ENCODE measurements at places on chromosomes 7 and 10. TPM values are rescaled to one million over a fixed set of nuclear protein-coding genes. Genes with fewer than 3 reads are reported as not detected.

Gene CPA2
- not detected for total RNA-seq

Gene CLEC2L
- total RNA-seq, result not detected

Gene CPA5
- total RNA-seq, result not detected

Gene SNCG
- total RNA-seq, result 43.1 TPM

Gene FLNC
- total RNA-seq, result 133 TPM

Gene LBX1
- not detected for total RNA-seq

Gene HSPA12A
- 0.13 TPM for total RNA-seq

Gene ANKRD1
- total RNA-seq, result 1,189 TPM

Gene NAT16
- not detected for total RNA-seq

Gene TMEM196
- not detected for total RNA-seq

Gene OR2A42
- under 0.01 TPM for total RNA-seq

Gene TRIL
- 0.33 TPM for total RNA-seq

Gene CYP2C8
- total RNA-seq, result not detected

Gene CALHM1
- not detected for total RNA-seq

Gene NPSR1
- not detected for total RNA-seq

- DNase-seq, result no peak
These were observed 537.6 kb downstream of the TCERG1L start for GRCh38 chr10:130773941-130774340.

DNA sequence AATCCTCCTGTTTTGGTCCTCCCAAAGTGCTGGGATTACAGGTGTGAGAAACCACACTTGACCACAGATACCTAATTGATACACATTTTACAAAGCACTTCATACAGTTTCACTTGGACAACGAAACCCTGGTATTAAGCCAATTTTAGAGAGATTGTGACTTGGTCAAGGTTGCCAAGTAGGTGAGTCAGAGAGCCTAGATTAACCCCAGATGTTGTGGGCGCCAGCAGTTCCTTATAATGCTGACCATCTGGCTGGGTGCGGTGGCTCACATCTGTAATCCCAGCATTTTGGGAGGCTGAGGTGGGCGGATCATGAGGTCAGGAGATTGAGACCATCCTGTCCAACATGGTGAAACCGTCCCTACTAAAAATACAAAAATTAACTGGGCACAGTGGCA is 4.9 kb upstream of the PHKG1 start:
- DNase-seq, result no peak

DNA sequence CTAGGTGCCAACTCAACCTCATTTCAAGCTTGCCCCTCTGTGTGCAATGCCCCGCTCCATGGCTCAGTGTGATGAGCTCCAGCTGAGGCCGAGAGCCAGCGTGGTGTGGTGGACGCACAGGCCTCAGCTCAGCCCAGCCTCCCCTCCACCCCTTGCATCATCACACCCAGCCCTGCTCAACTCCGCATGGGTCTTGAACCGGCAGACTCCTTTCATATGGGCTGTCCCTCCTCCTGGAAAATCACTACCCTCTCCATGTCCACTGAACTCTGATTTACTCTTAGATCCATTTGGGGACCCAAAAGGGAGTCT is 16.6 kb upstream of the SLC18A3 start:
- no peak for DNase-seq

GRCh38 chr7:22281481-22281880 is 75.5 kb downstream of the RAPGEF5 start:
- no peak for DNase-seq

- no peak for DNase-seq
These were observed 86.3 kb upstream of the STEAP1B start for GRCh38 chr7:22586101-22586785.

- DNase-seq, result no peak
These were observed 50.5 kb upstream of the PRSS58 start for GRCh38 chr7:142308326-142308725.

GRCh38 chr10:70892631-70893030 is 4.3 kb upstream of the PCBD1 start:
- DNase-seq, result no peak

- no peak for DNase-seq
These were observed 561 bp downstream of the FGFR2 start for GRCh38 chr10:121597504-121598262.

GRCh38 chr10:65294329-65294728 is 1631.5 kb upstream of the LRRTM3 start:
- DNase-seq, result no peak

GRCh38 chr10:100100651-100101184 is 19.0 kb upstream of the CPN1 start:
- peak; percentile 27 for DNase-seq

GRCh38 chr7:132569884-132570614 is 6.2 kb downstream of the PLXNA4 start:
- no peak for DNase-seq

GRCh38 chr7:25305831-25306230 is 77.5 kb upstream of the NPVF start:
- DNase-seq, result no peak

DNA sequence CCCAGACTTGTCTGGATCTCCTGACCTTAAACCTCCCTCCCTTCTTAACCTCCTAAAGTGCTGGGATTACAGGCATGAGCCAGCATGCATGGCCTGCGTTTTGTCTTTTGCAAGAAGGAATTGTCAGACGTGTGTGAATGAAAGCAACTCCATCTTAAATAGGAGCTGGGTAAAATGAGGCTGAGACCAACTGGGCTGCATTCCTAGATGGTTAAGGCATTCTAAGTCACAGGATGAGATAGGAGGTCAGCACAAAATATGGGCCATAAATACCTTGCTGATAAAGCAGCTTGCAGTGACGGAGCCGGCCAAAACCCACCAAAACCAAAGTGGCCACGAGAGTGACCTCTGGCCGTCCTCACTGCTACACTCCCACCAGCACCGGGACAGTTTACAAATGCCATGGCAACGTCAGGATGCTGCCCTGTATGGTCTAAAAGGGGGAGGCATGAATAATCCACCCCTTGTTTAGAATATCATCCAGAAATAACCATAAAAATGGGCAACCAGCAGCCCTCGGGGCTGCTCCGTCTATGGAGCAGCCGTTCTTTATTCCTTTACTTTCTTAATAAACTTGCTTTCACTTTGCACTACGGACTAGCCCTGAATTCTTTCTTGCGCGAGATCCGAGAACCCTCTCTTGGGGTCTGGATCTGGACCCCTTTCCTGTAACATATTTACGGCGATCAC is 41.2 kb upstream of the SDK1 start:
- no peak for DNase-seq

DNA sequence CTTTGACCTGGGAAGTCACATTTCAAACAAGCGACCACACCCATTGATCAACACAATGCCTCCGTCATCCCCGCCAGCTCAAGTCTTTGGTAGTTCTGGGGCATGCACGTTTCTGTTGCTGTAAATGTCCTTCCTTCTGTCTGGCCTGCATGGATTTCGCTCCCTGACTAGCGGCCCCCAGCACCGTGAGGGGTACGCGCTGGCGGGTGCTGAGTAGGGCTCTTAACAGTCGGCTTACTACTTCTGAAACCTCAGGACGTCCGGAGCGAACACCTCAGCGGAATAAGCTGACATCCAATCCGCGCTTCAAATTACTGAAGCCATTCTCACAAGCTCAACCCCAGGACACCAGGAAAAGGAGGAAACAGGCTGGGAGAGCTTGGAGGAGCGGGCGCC is 505 bp downstream of the NUDCD3 start:
- no peak for DNase-seq

GRCh38 chr7:117762055-117762454 is 111.2 kb downstream of the CTTNBP2 start:
- DNase-seq, result no peak

GRCh38 chr7:25597946-25598345 is 369.7 kb upstream of the NPVF start:
- no peak for DNase-seq

- DNase-seq, result no peak
These were observed 26.1 kb downstream of the FAM53B start for GRCh38 chr10:124717911-124718741.

DNA sequence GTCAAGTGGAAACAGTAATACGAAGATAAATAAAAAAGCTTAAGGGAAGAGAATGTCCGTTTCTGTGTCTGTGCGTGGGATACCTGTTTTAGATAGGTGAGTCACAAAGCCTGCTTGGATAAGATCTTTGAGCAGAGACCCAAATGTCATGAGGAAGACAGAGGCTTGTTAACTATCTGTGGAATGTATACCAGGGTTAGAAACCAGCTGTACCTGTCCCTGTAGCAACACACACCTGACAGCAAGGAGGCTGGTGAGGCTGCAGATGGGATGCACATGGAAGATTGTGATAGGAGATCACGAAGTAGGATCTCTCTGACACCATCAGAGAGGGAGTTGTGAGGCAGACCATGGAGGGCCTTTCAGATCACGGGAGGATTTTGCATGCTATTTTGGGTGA is 105.3 kb downstream of the ARHGAP21 start:
- DNase-seq, result no peak

DNA sequence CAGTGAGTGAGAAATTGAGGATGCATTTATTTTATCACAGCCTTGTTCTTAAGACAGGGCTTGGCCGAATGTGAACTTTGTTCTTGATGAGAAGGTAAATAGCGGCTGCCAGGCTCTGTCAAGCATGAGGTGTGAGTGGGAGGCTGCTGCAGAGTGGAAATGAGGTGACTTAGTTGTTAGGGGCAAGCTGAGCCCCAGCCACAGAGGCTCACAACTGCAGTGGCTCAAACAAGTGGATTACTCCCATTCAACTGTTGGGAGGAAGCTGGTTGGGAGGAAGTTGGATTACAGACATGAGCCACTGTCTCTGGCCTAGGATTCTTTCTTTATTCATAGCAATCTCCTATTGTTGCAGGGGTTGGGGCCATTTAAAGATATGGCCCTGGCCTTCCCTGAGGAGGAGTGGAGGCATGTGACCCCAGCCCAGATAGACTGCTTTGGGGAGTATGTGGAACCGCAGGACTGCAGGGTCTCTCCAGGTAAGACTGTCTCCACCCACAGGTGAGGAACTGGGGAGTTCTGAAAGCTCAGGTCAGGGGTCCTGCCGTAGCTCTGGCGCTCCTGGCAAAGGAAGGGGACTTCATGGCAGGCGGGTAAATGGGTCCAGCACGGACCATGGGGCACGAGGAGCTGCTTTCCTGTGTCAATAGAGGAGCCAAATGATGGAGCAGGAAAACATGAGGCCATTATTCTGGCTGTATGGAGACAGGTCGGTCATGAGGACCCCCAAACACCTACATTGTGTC is 7.1 kb downstream of the ZSCAN25 start:
- DNase-seq, result no peak

- no peak for DNase-seq
These were observed 23.4 kb downstream of the CHRM2 start for GRCh38 chr7:136891850-136892249.

GRCh38 chr10:24344279-24344678 is 135.3 kb downstream of the KIAA1217 start:
- no peak for DNase-seq

- no peak for DNase-seq
These were observed 66.6 kb downstream of the PWWP2B start for GRCh38 chr10:132463333-132464255.

DNA sequence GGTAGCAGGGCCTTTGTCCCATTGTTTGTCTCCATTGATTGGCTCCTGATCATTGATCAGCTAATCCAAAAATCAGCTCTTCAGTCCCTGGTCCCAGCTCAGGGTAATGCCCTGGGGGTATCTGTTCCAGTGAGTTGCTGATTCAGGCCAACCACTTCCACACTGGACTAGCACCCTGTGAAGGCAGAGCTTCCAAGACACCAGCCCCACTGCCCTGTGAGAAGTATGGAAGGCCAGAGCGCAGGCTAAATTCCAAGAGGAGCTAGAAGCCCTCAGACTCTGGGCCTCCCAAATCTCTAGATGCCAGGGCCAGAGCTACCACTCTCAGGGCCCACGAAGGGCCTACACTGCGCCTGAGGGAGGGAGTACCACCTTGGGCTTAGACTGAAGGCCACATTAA is 10.4 kb downstream of the TMEM72 start:
- no peak for DNase-seq

GRCh38 chr7:115721293-115722217 is 309.0 kb downstream of the TFEC start:
- no peak for DNase-seq

DNA sequence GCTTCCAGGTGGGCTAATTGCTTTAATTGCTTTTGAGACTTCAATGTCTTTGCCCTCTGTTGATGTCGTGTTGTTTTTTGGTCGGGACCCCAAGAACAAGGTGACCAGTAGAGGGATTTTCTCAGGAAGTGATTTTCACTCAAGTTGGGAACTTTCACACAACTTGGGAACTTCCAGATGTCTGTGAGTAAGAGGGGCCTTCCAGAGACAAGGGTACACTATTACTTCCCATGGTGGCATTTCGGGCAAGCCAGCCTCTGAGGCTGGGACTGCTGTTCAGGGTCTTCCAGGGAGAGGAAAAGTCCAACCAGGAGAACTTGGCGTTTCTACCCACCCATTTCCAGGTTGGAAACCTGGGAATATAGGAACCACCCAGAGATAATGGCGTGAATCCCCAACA is 170.0 kb upstream of the CDCA7L start:
- DNase-seq, result no peak

DNA sequence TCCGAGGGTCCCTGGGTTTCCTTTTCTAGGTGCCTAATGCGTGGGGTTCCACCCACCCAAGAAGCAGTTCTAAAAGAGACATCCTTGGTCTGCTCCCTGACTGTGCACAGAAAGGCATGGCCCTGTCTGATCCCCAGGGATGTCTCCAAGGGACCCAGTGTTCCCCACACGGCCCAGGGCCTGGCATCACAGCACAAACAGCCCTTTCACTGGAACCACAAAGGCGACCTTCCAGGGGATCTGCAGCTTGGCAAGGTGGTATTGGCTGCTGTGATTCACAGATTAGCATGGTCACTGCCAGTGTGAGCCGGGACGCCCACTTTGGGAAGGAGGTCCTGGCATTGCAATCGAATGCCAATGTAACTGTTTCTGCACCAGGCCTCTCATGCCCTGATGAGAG is 6.4 kb downstream of the KCNMA1 start:
- no peak for DNase-seq

GRCh38 chr10:130770018-130770630 is 541.4 kb downstream of the TCERG1L start:
- no peak for DNase-seq

DNA sequence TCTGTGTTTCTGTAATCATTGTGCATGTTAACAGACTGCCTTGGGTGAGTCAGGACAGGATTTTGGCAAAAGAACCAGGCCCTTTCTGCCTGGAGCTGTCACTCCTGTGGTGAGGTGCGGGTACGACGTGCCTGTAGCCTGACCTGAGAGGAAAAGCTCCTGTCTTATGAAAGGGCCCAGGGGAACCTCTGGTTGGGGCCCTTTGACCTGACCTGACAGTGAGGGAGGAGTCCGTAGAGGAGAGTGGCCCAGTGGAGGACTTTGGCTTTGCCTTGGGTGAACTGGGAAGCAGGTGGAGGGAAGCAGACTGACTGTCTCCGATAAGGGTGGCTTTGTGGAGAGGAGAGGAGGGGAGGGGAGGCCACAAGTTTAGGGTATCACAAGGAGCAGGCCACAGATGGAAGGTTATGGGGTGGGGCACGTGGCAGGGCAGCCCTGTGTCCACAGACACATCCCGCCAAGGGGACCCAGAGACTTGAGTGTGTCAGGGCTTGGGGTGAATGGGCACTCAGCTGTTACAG is 6.9 kb downstream of the PFKP start:
- DNase-seq, result no peak

DNA sequence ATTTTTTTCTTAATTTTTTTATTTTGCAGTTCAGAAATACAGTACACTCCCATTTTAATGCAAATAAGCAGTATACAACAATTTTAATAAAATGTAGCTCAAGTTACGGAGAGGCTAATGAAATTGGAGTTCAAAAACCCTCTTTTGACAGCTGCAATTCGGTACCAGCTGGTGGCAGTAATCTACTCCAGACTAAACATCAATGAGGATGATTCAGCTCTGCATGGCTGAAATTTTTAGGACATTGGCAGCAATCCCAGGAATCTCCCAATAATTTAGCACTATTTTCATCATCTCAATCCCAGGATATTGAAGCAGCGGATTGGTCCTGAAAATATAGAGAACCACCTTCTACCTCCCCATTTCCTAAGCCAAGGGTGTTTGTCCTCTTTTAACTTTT is 278.8 kb downstream of the CACNA2D1 start:
- DNase-seq, result no peak
